ENCODE measurements at places on chromosomes 5 and 9.

- DNase-seq, result no peak
These were observed 5.2 kb downstream of the HNRNPAB start for GRCh38 chr5:178209334-178210072.

DNA sequence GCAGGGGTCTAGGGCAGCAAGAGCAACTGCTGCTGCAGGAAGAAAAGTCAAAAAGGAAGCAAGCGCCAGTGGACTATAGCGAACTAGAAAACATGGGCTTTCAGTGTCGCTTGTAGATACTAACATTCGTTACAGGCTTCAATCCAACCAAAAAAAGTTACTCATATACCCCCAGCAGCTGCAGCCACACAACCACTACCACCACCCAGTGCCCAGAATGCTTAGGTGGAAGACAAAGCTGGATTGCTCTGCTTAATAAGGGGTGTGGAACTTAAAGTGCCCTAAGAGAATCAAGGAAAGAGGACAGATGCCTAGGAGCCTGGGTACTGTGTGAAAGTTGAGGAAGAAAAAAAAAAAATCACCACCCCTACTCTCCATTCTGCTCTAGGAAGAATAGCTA is 203.6 kb downstream of the ELAVL2 start:
- DNase-seq, result no peak

DNA sequence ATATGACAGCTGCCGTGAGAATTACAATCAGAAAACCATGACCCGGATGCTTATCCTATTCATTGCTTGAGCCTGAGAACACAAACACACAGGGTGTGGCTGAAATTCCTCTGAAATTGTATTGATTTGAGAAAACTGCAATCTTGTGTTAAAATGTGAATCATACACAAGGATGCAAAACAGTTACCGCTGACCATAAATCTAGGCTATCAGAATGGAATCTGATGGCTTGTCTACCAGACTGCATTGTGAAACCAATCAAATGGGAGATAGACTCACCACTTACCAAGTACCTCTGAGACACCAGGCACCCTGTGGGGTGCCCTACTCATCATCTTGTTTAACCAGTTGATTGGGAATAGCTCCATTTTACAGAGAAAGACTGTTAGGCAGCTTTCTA is 188.7 kb upstream of the MSX2 start:
- no peak for DNase-seq

- DNase-seq, result no peak
These were observed 69.4 kb downstream of the PJA2 start for GRCh38 chr5:109340351-109340750.

- no peak for DNase-seq
These were observed 7.9 kb downstream of the MTRR start for GRCh38 chr5:7876867-7877266.

DNA sequence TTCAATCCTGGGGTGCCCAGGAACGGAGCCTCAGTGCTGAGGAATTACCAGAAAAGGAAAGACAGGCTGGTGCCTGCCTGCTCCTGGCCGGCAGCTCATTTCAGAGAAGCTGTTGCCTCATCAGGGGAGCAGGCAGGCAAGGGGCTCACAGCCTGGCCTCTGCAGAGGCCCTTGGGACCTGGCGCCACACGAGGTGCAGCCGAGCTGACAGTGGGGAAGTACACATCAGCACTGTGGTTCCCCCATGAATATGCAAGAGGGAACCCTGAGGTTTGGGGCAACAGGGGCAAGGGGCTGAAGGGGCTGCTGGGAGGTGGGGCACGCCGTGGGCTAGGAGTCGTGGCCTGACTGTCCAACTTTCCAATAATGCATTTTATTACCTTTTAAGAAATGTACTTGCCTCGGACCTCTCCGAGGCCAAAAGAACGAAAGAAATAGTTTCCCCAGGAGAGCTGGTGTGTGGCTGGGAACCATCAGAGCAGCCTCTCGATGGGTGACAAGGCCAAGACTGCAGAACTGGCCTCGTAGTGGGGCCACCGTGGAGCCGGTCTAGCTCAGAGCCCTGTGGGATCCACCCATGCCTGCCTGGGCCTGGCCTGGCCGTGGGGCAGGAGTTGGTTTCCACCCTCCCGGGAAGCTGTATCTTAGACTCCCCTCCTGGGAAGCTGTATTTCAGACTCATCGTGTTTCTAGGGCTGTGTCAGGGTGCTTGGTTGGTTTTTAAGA is 198.6 kb downstream of the PAX5 start:
- DNase-seq, result no peak

GRCh38 chr5:126370796-126371718 is 52.2 kb upstream of the GRAMD2B start:
- DNase-seq, result no peak

- DNase-seq, result no peak
These were observed 68.7 kb upstream of the UNC5A start for GRCh38 chr5:176741561-176742211.

DNA sequence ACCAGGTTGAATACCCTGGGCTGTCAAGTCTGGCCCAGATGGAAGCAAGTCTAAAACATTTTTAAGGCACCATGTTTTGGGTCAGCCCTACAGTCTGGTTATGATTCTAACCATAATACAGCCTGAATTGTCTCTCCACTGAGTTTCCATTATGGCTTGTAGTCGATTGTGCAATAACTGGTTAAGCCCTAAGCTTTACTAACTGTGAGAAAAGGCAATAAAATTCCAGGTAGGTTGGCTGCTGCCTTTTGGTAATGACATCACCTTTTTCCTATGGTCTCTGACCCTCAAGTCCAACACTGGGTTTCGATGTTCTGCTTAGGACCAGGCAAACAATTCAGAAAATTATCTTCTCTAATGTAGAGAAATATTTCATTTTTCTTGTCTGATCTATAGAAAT is 243.3 kb downstream of the ACTL7B start:
- DNase-seq, result no peak

DNA sequence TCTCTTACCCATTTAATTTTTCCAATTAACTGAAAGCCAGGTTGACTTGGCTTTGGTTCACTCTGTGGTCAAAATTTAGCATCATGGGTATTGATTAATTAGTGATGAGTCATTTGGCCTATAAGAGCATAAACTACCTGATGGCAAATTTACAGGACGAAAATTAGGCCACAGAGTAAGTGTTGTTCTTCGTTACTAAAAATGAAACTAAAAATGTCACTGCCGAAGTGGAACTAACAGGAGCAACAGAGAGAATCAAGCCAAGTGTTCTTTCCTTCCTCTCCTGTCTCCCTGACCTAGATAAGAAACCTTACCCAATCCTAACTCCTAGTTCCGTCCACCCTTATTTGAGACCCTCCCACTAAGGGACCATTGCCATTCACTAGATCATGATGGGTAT is 176.9 kb downstream of the RAB3C start:
- DNase-seq, result peak; percentile 69

DNA sequence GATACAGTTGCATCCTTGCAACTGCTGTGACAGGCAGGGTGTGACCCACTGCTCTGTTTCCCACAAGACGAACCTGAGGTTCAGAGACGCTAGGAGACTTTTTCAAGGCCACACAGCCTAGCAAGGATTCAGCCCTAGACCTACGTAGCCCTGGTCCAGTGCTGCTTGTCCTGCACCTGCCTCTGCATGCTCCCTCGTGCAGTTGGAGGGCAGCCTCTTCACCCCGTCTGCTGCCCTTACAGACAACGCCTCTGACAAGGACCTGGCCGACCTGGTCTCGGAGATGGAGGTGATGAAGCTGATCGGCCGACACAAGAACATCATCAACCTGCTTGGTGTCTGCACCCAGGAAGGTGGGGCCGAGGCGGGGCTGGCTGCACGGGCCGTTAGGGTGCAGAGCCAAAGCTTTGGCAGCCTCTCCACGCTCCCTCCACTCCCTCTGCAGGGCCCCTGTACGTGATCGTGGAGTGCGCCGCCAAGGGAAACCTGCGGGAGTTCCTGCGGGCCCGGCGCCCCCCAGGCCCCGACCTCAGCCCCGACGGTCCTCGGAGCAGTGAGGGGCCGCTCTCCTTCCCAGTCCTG is 8.5 kb downstream of the FGFR4 start:
- no peak for DNase-seq

DNA sequence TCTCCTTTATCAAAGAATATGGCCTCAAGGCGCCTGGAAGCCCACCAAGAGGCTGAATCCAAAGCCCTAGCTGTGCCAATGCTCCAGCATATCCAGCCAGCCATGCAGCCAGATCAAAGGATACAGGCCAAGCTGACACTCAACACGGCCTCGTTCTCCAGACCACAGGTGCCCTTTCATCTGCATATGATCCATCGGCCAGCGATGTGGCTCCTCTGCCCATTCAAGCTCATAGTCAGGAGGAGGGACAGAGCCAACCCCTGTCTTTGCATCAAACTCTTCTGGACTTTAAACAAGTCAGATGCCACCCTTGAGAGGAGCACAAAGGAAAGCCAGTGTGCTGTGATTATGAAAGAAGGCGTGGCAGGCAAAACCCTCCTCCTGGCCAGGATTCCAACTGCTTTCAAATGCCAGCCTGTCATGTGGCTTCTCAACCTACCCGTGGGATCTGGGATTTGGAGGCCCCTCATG is 42.5 kb downstream of the ADAM19 start:
- DNase-seq, result no peak

- no peak for DNase-seq
These were observed 427.9 kb downstream of the KCTD16 start for GRCh38 chr5:144598451-144599068.

- DNase-seq, result no peak
These were observed 25.9 kb downstream of the NKD2 start for GRCh38 chr5:1034421-1034905.

- DNase-seq, result no peak
These were observed 61.2 kb downstream of the IRX1 start for GRCh38 chr5:3656803-3657202.

GRCh38 chr5:65790371-65791163 is 68.6 kb downstream of the NLN start:
- DNase-seq, result peak; percentile 62

- DNase-seq, result peak; percentile 67
These were observed 3.0 kb upstream of the HRCT1 start for GRCh38 chr9:35903049-35903448.

DNA sequence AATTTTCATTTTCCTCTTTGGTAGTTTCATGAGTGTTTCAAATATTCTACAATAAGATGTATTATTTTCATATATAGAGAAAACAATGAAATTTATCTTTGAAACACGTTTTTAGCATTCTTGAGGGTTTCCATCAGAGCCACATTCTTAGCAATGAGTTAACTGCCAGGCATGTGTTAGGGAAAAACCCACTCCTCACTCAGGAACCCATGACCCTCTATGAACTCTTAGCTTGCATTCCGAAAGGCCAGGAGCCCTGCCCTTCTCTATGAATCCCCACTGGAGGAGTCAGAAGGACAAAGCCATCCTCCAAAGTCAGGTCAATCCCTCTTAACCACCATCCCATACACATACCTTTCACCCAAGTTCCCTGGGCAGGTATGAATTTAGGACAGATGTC is 57.5 kb downstream of the ADAMTS12 start:
- no peak for DNase-seq

DNA sequence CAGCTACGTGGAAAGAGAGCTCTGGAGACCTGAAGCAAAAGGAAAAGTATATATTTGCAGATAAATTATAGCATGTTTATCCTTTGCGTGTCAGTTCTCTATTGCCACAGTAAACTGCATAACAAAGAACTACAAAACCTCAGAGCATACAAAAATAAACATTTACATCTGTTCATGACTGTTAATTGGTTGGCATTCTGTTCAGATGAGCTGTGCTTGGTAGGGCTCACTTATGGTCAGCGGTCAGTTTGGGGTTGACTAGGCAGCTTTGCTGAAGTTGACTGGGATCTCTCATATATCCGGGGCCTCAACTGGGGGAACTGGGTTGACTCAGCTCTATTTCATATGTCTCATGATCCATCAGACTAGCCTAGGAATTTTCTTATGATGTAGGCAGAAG is 257.7 kb downstream of the TLE1 start:
- no peak for DNase-seq

- no peak for DNase-seq
These were observed 436.3 kb upstream of the PAPPA start for GRCh38 chr9:115717298-115717697.

DNA sequence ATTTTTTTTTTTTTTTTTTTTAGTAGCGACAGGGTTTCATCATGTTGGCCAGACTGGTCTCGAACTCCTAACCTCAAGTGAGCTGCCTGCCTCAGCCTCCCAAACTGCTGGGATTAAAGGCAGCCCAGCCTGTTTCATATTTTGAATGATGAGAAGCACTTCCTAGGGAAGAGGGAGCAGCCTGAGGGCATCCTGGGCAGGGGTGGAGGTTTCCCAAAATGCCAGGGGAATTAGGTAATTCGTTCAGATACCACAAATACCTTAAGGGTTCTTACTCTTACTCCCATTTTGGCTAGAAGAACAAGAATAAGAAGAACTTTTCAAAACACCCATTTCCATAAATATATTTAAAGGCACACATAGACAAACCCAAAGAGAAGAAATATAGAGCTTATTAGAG is 29.5 kb upstream of the RAPGEF1 start:
- no peak for DNase-seq

DNA sequence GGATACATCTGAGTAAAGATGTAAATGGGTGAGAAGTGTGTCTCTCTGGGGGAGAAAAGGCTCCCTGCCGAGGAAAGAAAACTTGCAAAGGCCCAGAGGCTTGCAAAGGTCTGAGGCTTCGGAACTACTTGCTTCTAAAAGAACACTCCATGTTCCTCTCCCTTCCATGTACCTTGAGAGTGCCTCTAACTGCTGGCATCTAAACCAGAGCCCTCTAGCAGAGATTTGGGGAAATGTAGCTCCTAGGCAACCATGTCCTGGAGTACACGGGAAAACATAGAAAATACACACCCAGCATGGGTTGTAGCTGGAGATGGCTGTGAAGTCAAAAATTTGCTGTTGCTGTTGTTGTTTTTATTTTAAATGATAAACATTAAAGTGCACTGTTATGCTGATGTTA is 151.6 kb downstream of the SYK start:
- DNase-seq, result no peak

GRCh38 chr5:54443270-54443669 is 12.2 kb upstream of the HSPB3 start:
- no peak for DNase-seq

DNA sequence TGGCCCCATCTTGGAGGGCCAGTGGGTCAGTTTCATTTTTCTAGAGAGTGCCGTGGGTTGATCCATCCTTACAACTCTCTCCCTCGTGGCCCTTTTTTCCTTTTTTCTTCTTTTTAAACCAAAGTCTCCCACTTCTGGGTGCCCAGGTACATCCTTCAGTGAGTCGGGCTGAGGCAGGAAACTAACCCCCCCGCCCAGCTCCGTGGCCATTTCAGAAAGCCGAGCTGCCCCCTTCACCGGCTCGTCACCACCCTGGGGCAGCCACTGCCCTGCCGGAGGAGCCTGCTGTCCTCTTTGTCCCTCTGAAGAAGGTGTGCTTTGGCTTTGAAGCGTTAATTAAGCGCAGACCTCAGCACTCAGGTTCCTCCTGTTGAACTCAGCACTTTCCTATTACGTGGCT is 5.2 kb downstream of the CFAP77 start:
- no peak for DNase-seq

DNA sequence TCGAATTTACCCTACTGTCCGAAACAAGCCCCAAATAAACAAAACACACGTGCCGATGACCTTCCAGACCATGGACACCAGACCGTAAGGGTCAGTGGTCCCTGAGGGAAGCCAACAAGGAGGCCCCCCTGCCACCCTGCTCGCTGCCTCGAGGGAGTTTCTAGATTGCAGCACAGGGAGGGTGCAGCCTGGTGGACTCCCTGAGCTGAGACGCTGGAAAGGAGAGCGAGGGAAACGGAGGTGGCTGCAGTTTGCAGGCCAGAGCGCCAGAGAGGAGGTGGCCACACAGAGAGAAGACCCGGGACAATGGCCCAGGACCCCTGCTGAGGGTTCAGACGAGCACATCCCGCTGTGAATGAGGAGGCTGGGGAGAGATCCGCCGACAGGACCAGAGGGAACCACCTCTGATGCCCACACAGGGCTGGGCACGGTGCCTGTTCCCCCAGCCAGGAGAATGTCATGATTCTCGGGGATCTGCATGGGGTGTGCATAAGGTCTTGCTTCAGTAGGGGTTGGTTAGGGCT is 48.9 kb downstream of the SLC6A3 start:
- no peak for DNase-seq

Data from hematopoietic multipotent progenitor cell (in vitro differentiated cells).